Sciatic nerve (tissue), 2 donors: ENCODE measurements at places on chromosomes 6 and 20.

GRCh38 chr6:148147463-148147830 lies 195.2 kb upstream of the SASH1 start:
- no peak for DNase-seq

- no peak for DNase-seq
These were observed 1.1 kb downstream of the SPTLC3 start for GRCh38 chr20:13009682-13010406.

DNA sequence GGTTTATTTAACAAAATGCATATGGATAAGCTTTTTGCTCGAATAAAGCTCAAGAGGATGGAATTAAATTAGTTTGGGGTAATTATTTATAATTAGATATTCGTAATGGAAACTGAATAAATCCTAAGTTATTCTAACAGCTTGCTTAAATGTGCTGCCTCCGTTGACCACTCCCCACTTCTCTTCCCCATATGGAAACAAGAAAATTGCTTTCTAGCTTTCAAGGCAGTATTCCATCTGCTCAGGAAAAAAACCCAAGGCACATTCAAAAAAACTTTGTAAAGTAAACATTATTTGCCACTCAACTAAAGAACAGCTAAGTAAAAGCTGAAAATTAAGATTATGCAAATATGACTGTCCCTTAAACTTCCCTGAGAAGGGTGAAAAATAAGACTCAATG lies 369.2 kb downstream of the HAO1 start:
- no peak for DNase-seq

DNA sequence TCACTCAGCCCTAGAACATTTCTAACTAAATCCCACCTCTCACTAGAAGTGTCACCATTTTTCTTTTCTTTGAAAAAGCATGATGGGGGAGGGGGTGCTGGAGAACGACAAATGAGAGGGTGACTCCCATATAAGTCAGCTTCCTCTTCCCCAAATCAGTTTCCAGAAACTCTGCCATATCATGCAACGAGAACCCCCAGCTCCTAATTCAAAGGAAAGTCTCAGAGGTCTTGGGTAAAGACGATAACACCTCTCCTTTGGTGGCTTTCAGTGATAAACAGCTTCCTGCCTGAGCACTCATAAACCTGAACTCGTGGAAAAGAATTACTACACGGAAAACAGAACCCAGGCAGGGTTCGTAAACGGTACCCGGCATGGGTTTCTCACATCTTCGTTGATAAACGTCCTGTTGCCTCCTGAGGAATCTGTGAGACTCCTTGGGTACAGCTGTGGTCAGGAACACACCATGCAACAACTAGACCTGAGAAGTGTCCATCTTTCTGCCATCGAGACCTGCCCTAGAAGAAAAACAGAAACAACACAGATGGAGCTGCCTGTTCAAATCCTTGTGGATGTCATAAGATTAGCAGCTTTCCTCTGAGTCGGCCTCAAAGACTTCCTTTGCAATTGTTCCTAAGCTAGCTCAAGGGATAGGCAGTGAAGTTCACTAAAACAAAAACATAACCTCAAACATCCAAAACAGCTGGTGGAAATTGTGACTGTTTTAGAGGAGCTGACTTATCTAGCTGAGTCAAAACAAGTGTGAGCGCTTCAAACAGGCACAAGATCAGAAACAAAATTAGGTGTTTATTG lies 185.8 kb upstream of the PRDM1 start:
- no peak for DNase-seq
